Stimulated activated CD4-positive, alpha-beta T cell treated with anti-CD3 and anti-CD28 coated beads, Interleukin-15, amount 100 ng/mL, for 24 hours (primary cell): ENCODE measurements at places on chromosomes 1 and 21.
A peak's percentile ranks its signal among the peaks of the same experiment; 100 is the strongest.

GRCh38 chr1:203911806-203912205, 50.4 kb downstream of the SNRPE start:
- DNase-seq: no peak

DNA sequence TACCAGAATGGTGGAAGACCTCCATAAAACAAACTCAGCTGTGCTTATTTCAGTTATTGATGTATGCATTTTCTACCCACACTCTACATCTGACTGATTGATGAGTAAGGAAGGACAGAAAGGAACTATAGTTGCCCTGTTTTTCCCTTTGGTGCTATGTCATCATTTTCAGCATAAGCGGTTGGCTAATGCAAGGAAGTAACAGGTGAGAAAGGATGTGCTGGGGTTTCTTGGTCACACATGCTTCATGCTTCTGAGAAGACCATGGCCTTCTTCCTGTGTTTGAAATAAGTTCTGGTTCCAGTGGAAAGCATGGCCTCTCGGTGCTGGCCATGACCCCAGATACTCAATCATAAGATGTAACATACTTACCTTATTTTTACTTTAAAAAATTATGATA, 541.2 kb downstream of the PTPRU start:
- no peak for DNase-seq

DNA sequence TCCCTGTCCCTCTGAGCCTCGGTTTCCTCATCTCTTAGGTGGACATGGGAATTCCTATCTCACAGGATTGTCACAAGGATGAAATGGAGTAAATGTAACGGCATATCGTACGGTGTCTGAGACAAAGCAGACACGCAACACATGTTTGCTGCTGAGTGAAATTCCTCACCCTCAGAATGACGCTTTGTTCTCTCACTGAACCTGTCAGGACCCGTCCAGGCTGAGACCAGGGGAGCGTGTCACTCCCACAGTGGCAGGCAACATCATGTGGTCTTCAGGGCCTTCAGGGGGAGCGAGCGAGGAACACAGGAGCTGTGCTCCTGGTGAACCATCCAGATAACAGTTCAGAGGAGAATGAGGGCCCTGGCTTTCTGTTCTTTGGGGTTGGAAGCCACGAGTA, 74.2 kb downstream of the TOMM20 start:
- DNase-seq: no peak

DNA sequence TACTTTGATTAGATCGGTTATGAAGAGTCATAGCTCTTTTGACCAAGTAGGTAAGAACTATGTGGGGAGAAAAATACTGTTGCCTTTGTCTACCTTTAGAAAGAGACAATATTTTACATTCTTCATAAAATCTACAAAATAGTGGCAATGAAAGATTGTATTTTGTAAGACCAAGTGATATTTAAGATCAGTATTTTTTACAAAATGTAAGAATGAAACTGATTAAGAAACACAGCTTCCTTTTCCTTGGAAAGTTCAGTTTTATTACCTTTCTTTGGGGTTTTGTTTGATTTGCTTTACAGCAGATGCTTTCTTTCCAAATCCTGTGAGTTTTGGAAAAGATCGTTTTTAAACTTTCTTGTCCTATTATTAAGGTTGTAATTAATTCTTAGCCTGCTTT, 69.8 kb downstream of the SLC35A3 start:
- no peak for DNase-seq

DNA sequence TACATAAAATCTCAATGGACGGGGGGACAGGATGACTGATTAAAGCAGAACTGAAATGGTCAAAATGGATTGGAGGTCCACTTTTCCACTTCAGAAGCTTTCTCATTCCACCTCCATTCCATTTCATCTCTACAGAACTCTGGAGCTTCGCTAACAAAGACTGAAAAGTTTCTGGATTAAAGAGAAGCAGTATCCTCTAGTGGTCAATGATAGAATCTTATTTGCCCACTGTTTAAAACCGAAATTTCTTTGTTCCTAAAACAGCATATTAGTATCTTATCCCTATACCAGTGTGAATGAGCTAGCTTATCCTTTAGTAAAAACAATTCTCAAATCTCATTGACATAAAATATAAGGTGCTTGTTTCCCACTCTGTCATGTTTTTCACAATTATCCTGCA, 890.6 kb downstream of the KCNT2 start:
- DNase-seq: no peak

GRCh38 chr1:48543854-48544253, 71.8 kb upstream of the SPATA6 start:
- no peak for DNase-seq

DNA sequence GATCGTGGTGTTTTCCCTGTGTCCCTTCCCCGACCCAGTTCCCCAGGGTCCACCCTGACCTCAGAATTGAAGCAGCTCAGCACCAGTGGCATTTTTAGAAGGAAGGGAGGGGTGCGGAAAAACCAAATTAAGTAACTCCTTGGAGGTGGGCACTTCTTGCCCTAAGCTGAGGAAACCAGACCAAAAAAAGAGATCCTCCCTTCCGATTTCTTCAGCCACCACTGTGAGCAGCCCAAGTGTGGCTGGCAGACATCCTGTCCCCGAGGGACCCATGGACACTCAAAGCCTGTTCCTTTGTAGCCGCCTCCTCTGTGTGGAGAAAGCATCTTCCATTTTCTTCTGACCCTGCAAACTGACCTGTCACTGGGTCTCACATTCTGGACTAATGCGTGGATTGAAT, 31.3 kb downstream of the KIRREL1 start:
- DNase-seq: no peak

DNA sequence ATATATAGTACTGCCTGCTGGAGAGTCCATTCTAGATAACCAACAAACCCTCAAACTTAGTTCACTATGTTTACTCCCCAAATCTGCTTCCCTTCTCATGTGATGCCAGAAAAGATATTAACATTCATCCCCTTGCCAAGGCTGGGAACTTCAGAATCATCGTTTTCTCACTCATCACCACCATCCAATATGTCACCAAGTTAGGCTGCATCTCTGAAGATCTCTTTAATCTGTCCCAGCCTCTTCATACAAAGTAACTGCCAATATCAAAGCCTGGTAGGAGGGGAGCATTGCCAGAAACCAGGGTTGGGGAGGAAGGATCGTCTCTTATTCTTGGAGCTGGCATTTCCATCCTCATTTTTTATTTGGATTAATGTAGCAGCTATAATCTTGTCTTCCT, 71.6 kb downstream of the XCL2 start:
- no peak for DNase-seq

DNA sequence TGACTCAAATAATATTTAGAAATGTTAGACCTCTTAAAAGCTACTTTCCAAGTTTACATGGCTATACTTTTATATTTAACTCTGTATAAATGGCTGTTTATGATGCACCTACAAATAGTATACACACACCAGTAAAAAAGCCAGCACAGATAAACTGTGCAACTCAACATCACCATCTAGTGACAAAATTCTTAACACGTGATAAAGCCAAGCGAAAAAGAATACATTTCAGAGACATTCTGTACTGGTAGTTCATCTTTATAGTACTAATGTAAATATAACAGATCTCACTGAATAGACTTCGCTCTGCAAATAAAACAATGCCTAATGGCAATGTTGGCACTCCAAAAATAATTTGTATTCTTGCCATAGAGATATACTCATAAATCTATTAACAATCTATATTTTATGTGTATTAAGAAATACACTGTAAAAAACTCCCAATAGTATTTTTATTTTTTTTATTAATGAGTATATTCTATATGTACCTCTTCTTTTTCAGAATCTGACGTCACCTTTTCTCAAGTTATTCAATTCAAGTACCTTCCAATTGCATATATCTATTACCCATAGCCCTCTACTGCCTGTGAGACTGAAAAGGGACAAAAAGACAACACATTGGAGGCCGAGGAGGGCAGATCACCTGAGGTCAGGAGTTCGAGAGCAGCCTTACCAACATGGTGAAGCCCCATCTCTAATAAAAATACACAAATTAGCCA, 100.2 kb downstream of the DPYD start:
- DNase-seq: no peak

DNA sequence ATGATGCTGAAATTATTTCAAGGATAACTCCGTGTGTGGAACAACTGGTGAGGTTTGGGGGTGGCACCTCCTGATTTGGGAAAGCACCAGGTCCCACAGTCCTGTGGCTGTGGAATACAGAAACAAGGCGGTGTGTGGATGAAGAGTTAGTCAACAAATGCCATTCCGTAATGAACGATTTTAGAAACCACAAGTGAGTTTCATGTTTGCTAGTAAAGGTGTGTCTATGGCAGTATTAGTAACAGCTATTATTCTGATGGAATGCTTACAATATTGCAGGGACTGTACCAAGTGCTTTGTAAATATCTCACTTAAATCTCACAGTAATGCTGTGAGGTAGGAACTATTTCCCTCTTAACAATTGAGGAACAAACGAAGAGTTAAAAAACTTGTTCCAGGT, 53.8 kb downstream of the B3GALNT2 start:
- no peak for DNase-seq

- peak; percentile 10 for DNase-seq
Observed at GRCh38 chr1:160030657-160031364, 979 bp downstream of the PIGM start.

DNA sequence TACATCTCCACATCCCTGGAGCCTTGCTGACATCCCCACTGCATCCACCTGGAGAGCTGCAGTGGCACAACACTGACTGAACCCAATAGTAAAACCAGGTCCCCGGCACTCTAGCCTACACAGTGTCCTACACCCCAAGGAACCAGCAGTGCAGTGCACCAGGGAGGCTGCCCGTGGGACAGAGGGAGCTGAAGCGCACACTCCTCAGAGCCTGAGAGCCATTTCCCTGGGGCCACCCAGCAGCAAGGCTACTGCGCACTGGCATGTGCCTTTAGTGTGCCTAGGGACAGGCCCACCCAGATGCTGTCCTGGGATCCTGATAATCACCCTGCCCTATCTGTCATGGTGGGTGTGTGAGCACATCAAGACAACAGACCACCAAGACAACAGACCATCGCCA, 31.9 kb downstream of the NSL1 start:
- DNase-seq: no peak

DNA sequence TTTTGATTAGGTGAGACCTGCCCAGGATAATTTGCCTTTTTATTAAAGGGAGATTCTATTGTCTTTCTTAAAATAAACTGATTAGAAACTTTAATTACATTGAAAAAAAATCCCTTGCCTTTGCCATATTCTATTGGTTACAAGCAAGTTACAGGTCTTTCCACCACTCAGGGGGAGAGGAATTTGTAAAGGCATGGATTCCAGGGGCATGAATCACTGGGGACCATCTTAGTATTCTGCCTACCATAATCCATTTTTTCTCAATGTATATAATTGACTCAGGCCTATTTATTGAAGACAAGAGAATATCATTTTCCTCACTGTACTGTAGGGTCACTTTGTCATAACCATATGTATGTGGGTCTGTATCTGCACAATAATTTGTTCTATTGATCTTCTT, 124.3 kb upstream of the PDE4B start:
- DNase-seq: no peak
